Lower leg skin (tissue), 4 donors: ENCODE measurements at places on chromosomes 5 and 9. TPM values are rescaled to one million over a fixed set of nuclear protein-coding genes. Genes with fewer than 3 reads are reported as not detected.

Gene CSF2
- total RNA-seq: not detected

GRCh38 chr5:102798104-102798785 is 43.1 kb downstream of the PAM start:
- DNase-seq: no peak

GRCh38 chr5:55141945-55142690 is 17.9 kb upstream of the GPX8 start:
- no peak for DNase-seq

- no peak for DNase-seq
Measured at GRCh38 chr9:68577774-68578591, 37.3 kb upstream of the TMEM252 start.

DNA sequence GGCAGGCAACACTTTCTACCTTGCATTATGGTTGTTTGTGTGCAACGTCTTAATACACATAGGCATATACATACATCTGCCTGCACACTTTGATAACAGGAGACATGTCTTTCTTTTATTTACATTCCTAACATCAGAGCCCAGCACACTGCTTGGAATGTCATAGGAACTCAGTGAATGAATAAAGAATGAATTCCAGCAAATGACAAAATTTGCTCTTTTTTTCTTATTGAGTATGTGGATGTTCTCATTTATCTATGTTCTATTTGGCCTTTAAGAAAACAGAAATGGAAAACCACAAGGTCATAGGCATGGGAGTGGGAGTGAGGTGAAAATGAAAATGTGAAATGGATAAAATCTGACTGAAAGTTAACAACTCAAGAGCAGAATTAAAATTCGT is 36.3 kb upstream of the PALM2AKAP2 start:
- DNase-seq: no peak

Gene ANKRD55
- total RNA-seq: not detected

- DNase-seq: no peak
Measured at GRCh38 chr5:1352231-1353219, 7.6 kb upstream of the CLPTM1L start.

Gene DIRAS2
- 2.1 TPM for total RNA-seq

DNA sequence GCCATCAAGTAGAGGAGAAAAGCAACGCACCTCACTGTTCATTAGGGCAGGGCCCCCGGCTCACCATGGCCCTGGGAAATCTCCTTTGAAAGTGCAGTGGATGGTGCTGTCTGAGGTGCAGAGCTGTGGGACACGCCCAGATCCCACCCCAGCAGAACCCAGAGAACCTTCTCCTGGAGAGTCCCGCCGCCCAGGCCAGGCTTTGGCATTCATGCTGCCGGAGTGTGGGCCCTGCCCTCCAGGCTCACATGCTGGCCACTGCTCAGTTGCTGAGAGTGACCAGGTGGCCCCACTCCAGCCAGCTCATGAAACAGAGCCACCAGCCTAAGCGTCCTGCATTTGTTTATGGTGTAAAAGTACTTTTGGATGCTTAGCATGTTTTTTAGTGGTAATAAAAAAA is 23.8 kb upstream of the LRRC14B start:
- peak; percentile 78 for DNase-seq

DNA sequence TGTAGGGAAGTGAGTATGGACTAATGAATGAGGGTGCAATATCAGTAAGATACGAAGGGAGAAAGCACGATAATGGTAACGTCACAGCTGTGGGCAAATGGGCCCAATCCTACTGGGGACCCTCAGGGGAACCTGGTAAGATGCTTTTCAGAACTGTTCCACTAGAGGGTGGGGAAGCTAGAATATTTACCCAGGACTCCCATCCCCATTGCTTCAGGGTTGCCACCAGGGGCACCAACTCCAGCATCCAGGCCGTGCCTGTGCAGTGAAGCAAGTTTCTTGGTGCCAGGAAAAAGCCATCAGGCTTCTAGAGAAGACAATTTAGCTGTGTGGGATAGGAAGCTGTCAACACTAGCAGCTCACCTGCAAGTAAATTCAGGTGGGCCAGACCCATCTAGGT is 409.3 kb downstream of the AGTPBP1 start:
- DNase-seq: no peak

DNA sequence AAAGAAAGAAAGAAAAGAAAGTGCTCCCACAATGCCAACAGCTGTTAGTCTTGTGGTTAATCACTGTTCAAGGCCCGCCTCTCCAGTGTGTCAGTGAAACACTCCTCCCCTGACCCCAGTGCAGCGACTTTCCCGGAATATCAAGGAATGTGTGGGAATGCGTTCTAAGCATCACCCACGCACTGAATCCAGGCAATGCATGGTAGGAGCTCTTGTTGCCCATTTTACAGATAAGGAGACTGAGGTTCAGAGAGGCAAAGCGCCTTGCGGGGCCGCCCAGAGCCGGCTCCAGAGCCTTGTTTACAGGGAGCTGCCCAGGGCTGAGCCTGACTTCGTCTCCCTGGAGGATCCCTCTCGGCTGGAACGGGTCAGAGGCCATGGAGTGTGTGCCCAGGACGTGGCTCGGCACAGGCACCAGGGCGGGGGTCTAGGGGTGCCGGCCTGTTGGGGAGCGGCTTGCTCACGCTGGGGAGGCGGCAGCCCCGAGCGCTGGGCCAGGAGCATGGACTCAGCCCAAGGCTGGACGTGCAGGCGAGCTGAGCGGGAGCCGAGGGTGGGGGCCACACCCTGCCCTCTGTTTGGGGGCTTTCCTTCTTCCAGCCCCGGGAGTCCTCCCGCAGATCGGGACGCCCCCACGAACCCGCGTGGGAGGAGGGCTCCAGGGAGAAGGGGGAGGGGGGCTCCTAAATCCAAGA is 823 bp downstream of the ST6GALNAC6 start:
- no peak for DNase-seq

DNA sequence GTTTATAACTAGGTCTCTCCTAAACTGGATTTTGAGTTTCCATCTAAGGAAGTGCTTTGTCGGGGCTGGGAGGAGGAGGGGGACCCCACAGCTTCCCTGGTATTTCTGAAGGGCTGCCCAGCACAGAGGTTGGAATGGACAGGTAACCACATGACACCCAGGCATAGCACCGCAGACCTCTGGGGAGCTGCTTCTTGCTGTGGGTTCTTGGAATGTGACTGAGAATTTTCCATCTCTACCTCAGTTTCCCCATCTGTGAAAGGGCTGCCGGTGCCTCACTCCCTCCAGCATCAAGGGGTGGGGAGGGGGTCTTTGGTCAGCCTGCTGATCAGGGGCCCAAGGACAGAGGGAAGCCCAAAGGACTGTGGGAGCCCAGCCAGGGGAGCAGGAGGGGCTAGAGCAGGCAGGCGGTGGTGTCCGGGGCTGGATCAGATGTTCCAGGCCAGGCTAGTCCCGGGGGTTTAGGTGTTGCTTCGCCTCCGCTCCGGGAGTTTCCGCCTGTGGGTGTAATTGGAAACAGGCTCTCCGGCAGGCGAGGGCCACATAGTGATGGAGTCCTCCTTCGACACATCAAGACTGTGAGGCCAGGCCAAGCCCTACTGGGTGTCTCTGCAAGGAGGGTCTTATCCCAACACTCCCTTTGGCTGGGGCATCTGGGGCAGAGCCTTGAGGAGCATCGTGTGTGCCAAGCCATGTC is 3.3 kb downstream of the OLFML2A start:
- peak; percentile 91 for DNase-seq

DNA sequence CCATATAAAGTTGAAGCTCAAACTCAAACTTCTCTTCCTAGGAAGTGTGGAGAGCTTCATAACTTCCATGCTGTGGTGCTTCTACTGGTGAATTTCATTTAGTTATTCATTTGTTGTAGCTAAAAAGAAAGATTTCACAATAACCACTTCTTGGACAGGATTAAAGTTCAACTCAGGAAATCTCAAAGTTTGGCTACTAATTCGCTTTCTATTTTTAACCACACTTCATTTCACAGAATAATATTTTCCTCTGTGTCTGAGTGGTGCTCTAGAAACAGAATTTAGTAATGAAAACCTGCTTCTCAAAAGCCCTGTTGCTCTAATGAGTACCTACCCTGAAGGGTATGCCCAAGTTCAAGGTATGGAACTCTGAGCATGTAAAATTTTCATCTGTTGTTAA is 73.9 kb downstream of the ACTBL2 start:
- DNase-seq: no peak

- peak; percentile 93 for DNase-seq
Measured at GRCh38 chr9:105064248-105065097, 136.5 kb upstream of the ABCA1 start.

DNA sequence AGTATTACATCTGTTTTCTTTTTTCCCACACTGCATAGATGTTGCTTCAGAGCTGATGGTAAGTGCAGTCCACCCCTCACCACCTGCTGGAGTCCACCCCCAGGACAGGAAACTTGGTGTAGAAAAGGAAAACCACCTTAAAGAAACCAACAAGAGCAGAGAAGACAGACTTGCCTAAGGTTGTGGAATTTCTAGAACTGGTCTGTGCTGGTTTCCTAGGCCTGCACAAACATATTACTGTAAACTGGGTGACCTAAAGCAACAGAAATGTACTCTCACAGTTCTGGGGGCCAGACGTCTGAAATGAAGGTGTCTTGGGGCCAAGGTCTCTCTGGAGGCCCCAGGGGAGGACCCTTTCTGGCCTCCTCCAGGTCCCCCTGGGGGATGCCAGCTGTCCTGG is 293.4 kb upstream of the IRX1 start:
- DNase-seq: no peak

- no peak for DNase-seq
Measured at GRCh38 chr9:94903961-94904421, 177.5 kb downstream of the AOPEP start.

DNA sequence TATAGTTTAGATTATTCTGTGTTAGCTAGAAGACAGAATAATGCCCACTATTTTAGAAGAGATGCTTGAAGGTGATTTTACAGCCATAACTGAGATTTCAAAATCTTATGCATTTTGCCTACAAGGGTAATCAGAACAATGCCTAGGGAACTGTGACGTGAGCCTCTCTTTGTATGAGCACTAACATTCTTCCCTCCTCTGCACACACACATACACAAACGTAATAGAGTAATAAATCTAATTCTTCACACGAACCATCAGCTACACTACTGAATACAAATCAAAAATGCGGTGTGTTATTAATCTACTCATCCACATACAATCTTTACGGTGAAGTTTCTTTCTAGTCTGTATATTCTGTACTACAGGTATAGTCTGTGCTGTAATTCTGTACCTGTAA is 227.8 kb downstream of the PLK2 start:
- DNase-seq: no peak

DNA sequence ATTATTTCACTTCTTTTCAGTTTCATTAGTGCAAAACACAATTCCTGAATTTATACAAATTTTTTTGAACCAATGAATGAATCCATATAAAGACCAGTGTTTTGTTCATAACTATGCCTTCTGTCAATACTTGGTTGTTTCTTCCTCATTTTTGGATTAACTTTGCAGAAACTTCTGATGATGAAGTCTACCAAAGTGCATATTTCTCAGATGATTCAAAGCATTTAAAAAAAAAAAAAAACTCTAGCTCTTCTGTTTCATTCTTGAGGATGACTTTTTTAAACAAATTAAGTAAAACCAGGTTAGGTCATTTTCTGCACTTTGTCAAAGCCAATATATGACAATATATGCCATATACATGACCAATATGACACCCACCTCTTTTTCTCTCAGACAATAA is 92.6 kb downstream of the CHSY3 start:
- DNase-seq: no peak

- no peak for DNase-seq
Measured at GRCh38 chr9:5479994-5480694, 29.8 kb downstream of the CD274 start.

GRCh38 chr9:19424176-19424779 is 15.5 kb downstream of the ACER2 start:
- DNase-seq: no peak

DNA sequence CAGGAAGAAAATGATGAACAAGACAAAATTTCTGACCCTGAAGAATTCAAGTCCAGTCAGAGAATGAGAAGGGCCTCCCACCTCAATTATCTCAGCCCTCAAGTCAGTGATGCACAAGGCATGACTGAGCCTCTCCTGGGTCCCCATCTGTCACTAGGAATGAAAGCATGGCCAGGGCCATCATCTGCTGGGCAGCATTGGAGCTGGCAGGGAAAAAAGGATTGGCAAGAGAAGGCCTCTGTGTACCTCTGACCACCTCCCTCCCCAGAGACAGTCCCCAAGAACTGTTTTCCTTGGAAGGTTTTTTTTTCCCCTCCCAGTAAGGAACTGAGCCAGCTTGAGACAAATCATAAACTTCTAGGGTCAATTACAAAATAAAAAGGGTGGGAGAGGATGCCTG is 76.7 kb downstream of the KLHL3 start:
- no peak for DNase-seq

DNA sequence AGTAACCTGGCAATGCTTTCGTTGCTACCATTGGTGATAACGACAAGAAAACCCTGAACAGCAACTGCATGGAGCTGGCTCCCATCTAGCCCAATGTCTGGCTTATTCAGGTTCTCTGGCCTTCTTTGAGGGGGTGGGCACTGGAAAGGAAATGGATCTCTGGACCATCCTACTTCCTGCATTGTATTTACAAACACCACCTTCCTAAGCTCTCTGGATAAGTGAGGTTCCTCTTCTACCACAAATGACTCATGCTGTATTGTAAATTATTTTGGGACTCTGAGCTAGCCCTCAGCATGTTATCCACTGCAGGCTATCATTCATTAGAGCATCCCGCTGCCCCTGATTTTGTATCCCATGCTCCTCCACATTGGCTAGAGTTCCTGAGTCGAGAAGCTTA is 136.9 kb upstream of the KLF9 start:
- DNase-seq: no peak

Gene IL33
- total RNA-seq: 10.1 TPM

Gene LRRC19
- total RNA-seq: not detected

Gene SCGB3A2
- not detected for total RNA-seq
